CD8-positive, alpha-beta memory T cell (primary cell): ENCODE measurements at places on chromosomes 4 and X. TPM values are rescaled to one million over a fixed set of nuclear protein-coding genes. Genes with fewer than 3 reads are reported as not detected.
A peak's percentile ranks its signal among the peaks of the same experiment; 100 is the strongest.

DNA sequence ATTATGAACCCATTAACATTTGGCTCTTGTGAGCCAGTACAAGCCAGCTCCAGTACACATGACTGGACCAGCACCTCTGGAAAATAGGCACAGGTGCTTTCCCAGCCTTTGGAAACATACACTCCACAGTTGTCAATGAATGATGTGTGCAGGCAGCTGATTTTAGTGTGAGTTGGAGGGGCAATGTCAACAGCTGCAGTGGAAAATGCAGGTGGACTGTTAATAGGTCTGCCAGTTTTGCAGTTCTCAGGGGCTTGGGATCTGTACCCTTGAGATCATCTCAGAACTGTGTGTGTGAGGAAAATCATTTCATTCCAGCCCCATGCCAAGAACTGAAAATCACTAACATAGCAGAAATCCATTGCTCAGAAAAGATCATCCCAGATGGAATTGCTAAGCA is 81.7 kb upstream of the CHRDL1 start:
- H3K4me3 ChIP-seq, result no peak overlapping the region
- no peaks in the 10 kb centered on the region for H3K4me1 ChIP-seq

GRCh38 chr4:176273736-176274135 is 4.7 kb upstream of the ASB5 start:
- no peaks in the 10 kb centered on the region for H3K36me3 ChIP-seq
- DNase-seq, result no peak
- no peaks in the 10 kb centered on the region for H3K4me1 ChIP-seq
- no peak overlapping the region for H3K4me3 ChIP-seq
- H3K27me3 ChIP-seq, result no peaks in the 10 kb centered on the region
- no peak overlapping the region for H3K27ac ChIP-seq

GRCh38 chr4:113444386-113444785 is 317.2 kb downstream of the CAMK2D start:
- H3K36me3 ChIP-seq, result no peaks in the 10 kb centered on the region
- no peaks in the 10 kb centered on the region for H3K27me3 ChIP-seq
- no peaks in the 10 kb centered on the region for H3K4me1 ChIP-seq
- no peak overlapping the region for H3K27ac ChIP-seq

Gene SH2D1A
- 151 TPM for polyA plus RNA-seq

GRCh38 chrX:96971812-96972211 is 88.1 kb downstream of the RPA4 start:
- no peak overlapping the region for H3K27ac ChIP-seq
- DNase-seq, result no peak
- no peaks in the 10 kb centered on the region for H3K4me1 ChIP-seq
- no peak overlapping the region for H3K4me3 ChIP-seq
- no peaks in the 10 kb centered on the region for H3K27me3 ChIP-seq

DNA sequence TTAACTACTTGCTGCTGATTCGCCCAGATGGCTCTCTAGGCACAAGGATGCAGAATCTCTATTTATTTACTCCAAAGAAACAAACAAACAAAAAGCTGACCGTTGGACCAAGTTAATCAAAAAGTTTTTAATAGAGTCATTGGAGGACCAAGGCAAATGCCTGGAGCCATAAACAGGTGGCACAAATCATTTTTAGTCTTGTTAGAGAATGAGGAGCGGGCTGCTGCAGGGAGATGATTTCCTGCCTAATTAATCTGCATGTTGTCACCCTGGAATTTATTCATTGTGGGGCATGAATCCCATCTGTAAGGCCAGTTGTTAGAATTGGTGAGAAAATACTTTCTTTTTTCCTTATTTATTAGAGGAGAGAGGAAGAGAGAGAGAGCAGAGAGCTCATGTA is 147.4 kb upstream of the GATB start:
- DNase-seq, result no peak
- H3K27me3 ChIP-seq, result no peaks in the 10 kb centered on the region
- H3K4me1 ChIP-seq, result no peaks in the 10 kb centered on the region
- no peak overlapping the region for H3K27ac ChIP-seq
- H3K36me3 ChIP-seq, result no peaks in the 10 kb centered on the region

Gene CXCL13
- 0.24 TPM for polyA plus RNA-seq

DNA sequence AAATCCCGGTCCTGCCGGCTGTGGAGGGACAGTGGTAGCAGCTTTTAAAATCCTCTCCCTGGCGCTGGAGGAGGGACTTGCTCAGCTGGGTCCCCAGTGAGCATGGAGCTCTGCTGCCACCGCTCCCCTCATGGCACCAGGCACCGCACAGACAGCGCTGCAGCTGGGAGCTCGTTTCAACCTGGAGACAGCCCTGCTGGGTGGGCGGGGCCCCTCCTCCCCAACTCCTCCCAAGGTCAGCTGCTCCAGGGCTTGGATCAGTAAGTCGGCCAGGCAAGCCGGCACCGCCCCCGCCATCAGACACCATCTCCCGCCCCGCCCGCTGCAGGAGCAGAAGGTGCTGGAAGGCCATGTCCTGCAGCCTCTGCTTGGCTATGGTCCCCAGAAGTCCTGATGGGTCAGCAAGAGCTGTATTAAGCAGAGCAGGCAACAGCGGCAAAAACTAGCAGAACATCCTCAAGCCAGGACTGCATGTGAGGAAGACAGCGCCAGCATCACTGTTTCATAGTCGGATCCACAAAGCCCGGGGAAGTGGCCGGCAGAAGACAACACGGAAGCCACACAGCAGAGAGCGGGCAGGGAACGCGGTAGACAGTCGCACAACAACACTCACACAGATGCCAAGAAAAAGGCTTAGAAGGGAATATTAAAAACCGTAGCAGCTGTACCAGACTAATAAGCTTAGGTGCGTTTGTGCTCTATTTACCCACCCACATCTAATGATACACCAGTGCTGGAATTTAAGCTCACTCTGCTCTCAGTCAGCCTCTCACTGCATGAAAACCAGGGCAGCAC is 16.2 kb downstream of the ZFYVE28 start:
- peak overlapping the region; percentile 35 for H3K4me3 ChIP-seq
- no peaks in the 10 kb centered on the region for H3K27me3 ChIP-seq
- no peak for DNase-seq
- H3K4me1 ChIP-seq, result peaks cover 21% of the 10 kb centered on the region
- peak overlapping the region; percentile 33 for H3K27ac ChIP-seq
